T-helper 1 cell treated with Interleukin-12 subunit alpha and Interleukin-12 subunit beta and Interleukin-4 antibody, amounts not matched to agents 30 ng/mL and 1 ng/mL, for 36 hours (primary cell): ENCODE measurements at places on chromosomes 7 and 10. TPM values are rescaled to one million over a fixed set of nuclear protein-coding genes. Genes with fewer than 3 reads are reported as not detected.

EPHB6 gene
- total RNA-seq: 6.4 and 7.8 TPM in 2 replicates

GRM8 gene
- not detected in 2 replicates for total RNA-seq

SEMA4G gene
- total RNA-seq: 0.85 and 0.88 TPM in 2 replicates

EPO gene
- total RNA-seq: not detected in 2 replicates

RADIL gene
- 0.15 TPM in 1 of 2 replicates, not detected in the other for total RNA-seq

HOGA1 gene
- not detected in 2 replicates for total RNA-seq

FAM20C gene
- 0.10 TPM in 1 of 2 replicates, not detected in the other for total RNA-seq
